Uterus (tissue), 4 donors: ENCODE measurements at places on chromosomes 6 and 20. TPM values are rescaled to one million over a fixed set of nuclear protein-coding genes. Genes with fewer than 3 reads are reported as not detected.

The ELOVL2 gene
- 0.09 TPM for total RNA-seq

The COL11A2 gene
- 2.6 TPM for total RNA-seq

GRCh38 chr6:112037783-112038216, 16.1 kb upstream of the CCN6 start:
- no peak overlapping the region for H3K4me3 ChIP-seq
- DNase-seq = peak; percentile 87
- peaks cover 7% of the 10 kb centered on the region for H3K4me1 ChIP-seq
- peak overlapping the region; percentile 86 for H3K27ac ChIP-seq
- H3K27me3 ChIP-seq = no peaks in the 10 kb centered on the region

DNA sequence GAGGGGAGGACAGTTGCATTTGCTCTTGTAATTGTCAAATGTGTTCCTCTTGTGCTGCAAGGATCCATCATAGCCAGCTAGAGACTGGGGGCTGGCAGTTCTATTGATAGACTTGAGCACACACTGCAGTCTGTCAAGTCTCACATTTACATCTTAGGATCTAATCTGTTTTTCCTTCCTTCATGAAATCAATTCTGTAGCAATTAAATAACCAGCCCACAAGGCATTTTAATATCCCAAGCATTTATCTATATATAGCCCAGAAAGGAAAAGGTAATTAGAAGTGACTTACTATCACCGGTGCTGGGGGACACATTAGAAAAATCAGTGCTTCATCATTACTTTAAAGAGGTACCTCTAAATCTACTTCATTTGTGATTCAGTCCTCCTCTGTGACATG, 143.0 kb upstream of the STXBP5 start:
- no peaks in the 10 kb centered on the region for H3K27me3 ChIP-seq
- no peak for DNase-seq
- H3K27ac ChIP-seq = no peak overlapping the region
- no peaks in the 10 kb centered on the region for H3K36me3 ChIP-seq
- H3K4me1 ChIP-seq = no peaks in the 10 kb centered on the region

GRCh38 chr20:50969912-50970311, 11.3 kb downstream of the MOCS3 start:
- no peak overlapping the region for H3K27ac ChIP-seq
- no peak for DNase-seq
- no peak overlapping the region for H3K4me3 ChIP-seq
- no peaks in the 10 kb centered on the region for H3K36me3 ChIP-seq

DNA sequence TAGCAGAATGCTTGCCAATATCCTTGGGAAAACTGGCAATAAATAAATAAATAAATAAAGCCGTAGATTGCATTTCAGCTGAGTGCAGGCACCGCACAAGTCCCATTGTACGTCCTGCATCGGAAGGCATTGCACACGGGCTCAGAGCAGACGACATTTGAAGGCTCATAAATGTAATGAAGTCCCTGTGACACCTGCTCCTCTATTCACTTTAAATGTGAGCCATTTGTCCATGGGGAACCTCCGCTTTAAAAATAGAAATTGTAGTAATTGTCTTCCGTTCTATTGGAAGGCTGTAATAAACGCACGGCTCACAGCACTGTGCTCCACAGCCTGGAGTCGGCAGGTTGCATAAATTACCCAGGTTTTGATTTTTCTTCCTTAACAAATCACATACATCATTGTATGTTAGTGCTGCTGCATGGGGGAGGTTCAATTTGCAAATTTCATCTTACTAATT, 32.6 kb downstream of the MYT1 start:
- H3K36me3 ChIP-seq = no peaks in the 10 kb centered on the region
- H3K4me3 ChIP-seq = no peak overlapping the region
- no peak overlapping the region for H3K27ac ChIP-seq
- no peaks in the 10 kb centered on the region for H3K4me1 ChIP-seq
- DNase-seq = no peak

DNA sequence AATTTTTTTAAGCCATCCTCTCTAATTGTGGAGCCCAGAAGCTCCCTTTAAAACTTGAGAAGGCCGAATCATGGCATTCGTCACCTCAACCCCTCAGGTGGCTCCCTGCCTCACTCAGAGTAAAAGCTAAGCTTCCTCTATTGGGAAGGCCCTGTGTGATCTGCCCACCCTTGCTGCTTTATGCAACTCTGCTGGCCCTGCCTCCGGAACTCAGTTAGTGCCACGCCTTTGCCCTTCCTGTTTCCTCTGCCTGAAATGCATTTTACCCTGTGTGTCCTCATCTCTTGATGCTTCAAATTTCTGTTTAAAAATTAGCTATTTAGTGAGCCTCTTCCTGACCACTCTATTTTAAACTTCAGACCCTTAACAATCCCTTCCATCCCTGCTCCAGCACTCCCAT, 5.7 kb downstream of the PACRG start:
- H3K36me3 ChIP-seq = no peaks in the 10 kb centered on the region
- H3K27me3 ChIP-seq = no peaks in the 10 kb centered on the region
- no peak for DNase-seq
